Left lung (tissue), 14 donors: ENCODE measurements at places on chromosomes 3 and 15. TPM values are rescaled to one million over a fixed set of nuclear protein-coding genes. Genes with fewer than 3 reads are reported as not detected.

The IQCF5 gene
- not detected for total RNA-seq

The LXN gene
- 52.5 TPM for total RNA-seq

The CCR2 gene
- total RNA-seq, result 27.0 TPM

The GNAT1 gene
- total RNA-seq, result not detected

The LRRC28 gene
- 14.9 TPM for total RNA-seq

The REC114 gene
- total RNA-seq, result not detected

The AADACL2 gene
- not detected for total RNA-seq

The CCDC39 gene
- total RNA-seq, result 0.63 TPM

The NR2E3 gene
- 0.61 TPM for total RNA-seq

The CRABP1 gene
- total RNA-seq, result not detected
